ENCODE measurements at places on chromosomes 2 and 18. TPM values are rescaled to one million over a fixed set of nuclear protein-coding genes. Genes with fewer than 3 reads are reported as not detected.
A peak's percentile ranks its signal among the peaks of the same experiment; 100 is the strongest.

DNA sequence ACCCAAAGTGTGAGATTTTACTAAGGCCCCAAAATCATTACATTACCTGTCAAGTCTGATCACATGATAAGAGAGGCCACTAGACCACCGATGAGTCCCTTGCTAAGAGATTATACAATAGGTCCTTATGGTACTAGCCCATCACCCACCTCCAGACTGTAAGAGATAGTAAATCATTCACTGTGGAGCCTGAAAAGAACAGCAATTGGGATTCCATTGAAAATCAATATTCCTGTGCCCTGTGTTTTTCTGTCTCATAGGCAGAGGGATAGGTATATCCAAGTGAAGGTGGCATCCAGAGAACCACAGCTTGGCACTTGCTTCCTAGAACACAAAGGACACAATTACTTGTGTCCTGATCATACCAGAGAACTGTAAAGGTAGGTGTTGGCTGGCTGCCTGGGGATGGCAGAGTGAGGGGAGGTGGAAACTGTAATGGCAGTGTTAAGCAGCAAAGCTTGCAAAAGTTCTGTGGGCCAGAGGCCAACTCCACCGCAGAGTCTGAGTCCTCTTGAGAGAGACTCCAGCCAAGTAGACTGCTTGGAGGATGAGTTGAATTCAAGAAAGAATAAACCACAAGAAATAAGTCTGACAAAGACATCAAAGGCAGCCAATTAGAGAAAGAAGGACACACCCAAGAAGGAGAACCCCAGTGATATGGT is 102.0 kb upstream of the PIEZO2 start:
- no peaks in the 10 kb centered on the region for H3K27me3 ChIP-seq
- H3K27ac ChIP-seq = no peak overlapping the region
- H3K36me3 ChIP-seq = no peaks in the 10 kb centered on the region
- no peaks in the 10 kb centered on the region for H3K4me1 ChIP-seq
- no peak for DNase-seq
- no peak overlapping the region for H3K4me3 ChIP-seq

GRCh38 chr18:51007790-51008139 is 22.2 kb upstream of the SMAD4 start:
- H3K27ac ChIP-seq = no peak overlapping the region
- no peaks in the 10 kb centered on the region for H3K36me3 ChIP-seq
- DNase-seq = no peak
- H3K4me3 ChIP-seq = no peak overlapping the region

DNA sequence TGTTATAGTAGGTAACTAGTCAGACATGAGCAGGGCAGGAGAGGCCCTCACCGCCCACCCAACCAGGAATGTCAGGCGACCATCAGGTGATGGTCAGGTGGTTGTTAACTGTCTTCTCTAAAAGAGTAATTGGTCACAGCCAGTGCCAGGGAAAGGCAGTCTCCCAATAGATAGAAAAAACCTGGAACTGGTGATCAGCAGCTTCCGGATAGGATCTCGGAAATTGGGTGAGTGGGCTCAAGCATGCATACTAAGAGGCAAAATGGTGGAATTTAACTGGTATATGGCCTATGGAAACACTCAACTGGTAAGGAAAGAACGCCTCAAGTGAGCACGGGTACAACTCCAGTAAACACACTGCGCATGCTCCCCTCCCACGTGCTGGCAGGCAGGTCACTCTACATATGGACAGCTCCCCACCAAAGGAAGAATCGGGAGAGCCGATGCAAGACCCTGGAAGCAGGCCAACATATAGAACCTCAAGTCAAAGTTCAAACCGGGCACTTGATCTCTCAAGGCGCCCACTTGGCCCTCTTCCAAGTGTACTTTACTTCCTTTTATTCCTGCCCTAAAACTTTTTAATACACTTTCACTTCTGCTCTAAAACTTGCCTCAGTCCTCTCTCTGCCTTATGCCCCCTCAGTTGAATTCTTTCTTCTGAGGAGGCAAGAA is 43.5 kb upstream of the TMEM131 start:
- H3K27ac ChIP-seq = no peak overlapping the region
- no peaks in the 10 kb centered on the region for H3K27me3 ChIP-seq
- H3K36me3 ChIP-seq = no peaks in the 10 kb centered on the region
- no peaks in the 10 kb centered on the region for H3K4me1 ChIP-seq
- no peak for DNase-seq

GRCh38 chr2:82279367-82279766 is 1974.8 kb upstream of the LRRTM1 start:
- no peaks in the 10 kb centered on the region for H3K4me1 ChIP-seq
- H3K27me3 ChIP-seq = no peaks in the 10 kb centered on the region
- no peaks in the 10 kb centered on the region for H3K36me3 ChIP-seq

The UBR3 gene
- 8.5 TPM for polyA plus RNA-seq

The ABI2 gene
- 30.3 TPM for polyA plus RNA-seq

The C18orf32 gene
- polyA plus RNA-seq = 99.9 TPM

DNA sequence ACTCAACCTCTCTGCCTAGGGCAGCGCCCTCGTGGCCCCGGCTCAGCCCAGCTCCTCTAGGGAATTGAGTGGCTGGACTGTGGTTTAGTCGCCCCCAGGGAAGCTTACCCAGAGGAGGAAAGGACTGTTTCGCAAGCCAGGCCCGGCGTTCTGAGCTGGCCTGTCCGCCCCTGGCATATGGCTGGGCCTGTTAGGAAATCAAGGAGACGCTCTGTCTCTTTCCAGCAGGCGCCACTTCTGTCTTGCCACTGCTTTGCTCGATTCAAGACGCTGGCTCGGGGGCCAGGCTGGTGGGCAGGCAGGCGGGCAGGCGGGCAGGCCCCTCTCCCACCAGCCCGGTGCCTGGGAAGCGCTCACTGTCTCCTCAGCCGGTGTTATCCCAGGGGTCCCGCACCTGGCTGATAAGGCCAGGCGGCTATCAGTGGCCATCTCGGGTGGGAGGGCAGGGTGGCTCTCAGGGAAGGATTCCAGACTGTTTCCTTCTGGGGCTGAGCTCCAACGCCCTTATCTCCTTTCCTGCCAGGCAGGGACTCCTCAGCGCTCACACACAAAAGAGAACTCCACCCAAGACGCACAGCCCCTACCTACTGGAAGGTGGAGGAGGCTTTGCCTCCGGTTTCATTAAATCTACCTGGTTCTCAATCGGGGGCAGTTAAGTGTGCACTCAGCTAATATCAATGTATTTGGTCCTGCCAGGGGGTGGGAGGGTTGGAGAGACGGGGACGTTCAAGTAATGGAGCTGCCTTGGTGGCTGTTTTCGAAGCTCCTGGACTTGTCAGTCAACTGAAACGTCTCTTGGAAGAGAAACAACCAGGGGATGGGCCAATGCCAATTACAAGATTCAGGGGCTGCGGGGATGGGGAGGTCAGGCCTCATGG is 109.1 kb downstream of the SMAD7 start:
- no peaks in the 10 kb centered on the region for H3K36me3 ChIP-seq
- H3K27ac ChIP-seq = peak overlapping the region; percentile 87
- H3K27me3 ChIP-seq = no peaks in the 10 kb centered on the region
- peaks cover 83% of the 10 kb centered on the region for H3K4me1 ChIP-seq
- peak; percentile 46 for DNase-seq

The ANKRD30B gene
- not detected for polyA plus RNA-seq

The SNED1 gene
- 0.90 TPM for polyA plus RNA-seq

The PECR gene
- 24.4 TPM for polyA plus RNA-seq

- no peak overlapping the region for H3K27ac ChIP-seq
- no peaks in the 10 kb centered on the region for H3K36me3 ChIP-seq
- DNase-seq = no peak
- peak overlapping the region; percentile 15 for H3K4me3 ChIP-seq
- H3K4me1 ChIP-seq = peaks cover 40% of the 10 kb centered on the region
- H3K27me3 ChIP-seq = no peaks in the 10 kb centered on the region
Observed at GRCh38 chr2:84924173-84925106, 19.0 kb downstream of the TMSB10 start.

DNA sequence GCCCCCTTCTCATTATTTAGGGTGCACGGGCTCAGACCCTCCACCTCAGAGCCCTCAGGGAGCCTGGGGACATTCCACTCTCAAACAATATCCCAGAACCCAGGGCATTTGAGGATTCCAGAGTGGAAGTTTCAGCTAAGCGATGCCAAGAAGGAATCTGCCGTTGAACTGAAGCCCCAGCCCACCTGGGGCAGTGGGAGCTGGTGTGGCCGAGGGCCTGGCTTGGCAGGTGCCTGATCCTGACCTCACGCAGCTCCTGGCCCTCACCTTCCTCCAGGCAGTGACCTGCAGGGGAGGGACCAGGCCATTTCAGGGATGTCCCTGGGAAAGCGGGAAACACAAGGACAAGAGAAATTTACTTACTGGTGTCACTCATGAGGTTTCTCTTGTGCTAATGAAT is 58.2 kb downstream of the ACKR3 start:
- no peaks in the 10 kb centered on the region for H3K27me3 ChIP-seq
- DNase-seq = no peak
- H3K4me3 ChIP-seq = no peak overlapping the region
- H3K27ac ChIP-seq = no peak overlapping the region
- no peaks in the 10 kb centered on the region for H3K4me1 ChIP-seq

- H3K4me3 ChIP-seq = no peak overlapping the region
- no peaks in the 10 kb centered on the region for H3K36me3 ChIP-seq
- H3K27ac ChIP-seq = no peak overlapping the region
- DNase-seq = no peak
- no peaks in the 10 kb centered on the region for H3K4me1 ChIP-seq
Observed at GRCh38 chr2:5908071-5908470, 215.9 kb downstream of the SOX11 start.

- no peak overlapping the region for H3K27ac ChIP-seq
- H3K4me3 ChIP-seq = no peak overlapping the region
- no peak for DNase-seq
- H3K36me3 ChIP-seq = no peaks in the 10 kb centered on the region
- H3K27me3 ChIP-seq = no peaks in the 10 kb centered on the region
- no peaks in the 10 kb centered on the region for H3K4me1 ChIP-seq
Observed at GRCh38 chr2:120820263-120820952, 84.7 kb downstream of the GLI2 start.

The AQP12B gene
- not detected for polyA plus RNA-seq

The CDH7 gene
- not detected for polyA plus RNA-seq

The EFR3B gene
- 0.16 TPM for polyA plus RNA-seq

- no peak overlapping the region for H3K4me3 ChIP-seq
- H3K27ac ChIP-seq = no peak overlapping the region
- DNase-seq = no peak
- peaks cover 9% of the 10 kb centered on the region for H3K36me3 ChIP-seq
Observed at GRCh38 chr18:36025025-36025424, 42.3 kb downstream of the RPRD1A start.

DNA sequence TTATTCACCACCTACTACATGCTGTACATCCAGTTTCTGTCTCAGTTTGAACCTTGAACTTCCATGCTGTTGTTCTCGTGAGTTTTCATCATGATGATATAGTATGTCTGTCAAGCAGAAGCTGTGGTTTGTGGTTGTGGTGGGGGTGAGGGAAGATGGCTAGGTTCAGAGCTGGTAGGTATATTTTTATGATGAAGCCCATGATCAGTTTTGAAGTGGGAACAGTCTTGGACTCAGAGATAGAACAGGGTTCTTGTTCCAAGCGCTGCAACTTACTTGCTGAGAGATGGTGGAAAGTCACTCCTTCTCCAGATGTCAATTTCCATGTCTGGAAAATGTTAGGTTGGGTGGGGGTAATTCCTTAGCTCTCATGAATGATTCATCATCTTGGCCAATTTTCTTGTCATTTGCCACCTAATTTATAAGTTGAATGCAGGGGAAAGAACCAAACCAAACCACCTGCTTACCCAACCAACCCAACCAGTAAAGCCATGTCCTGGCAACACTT is 21.6 kb downstream of the PMAIP1 start:
- no peaks in the 10 kb centered on the region for H3K36me3 ChIP-seq
- H3K4me3 ChIP-seq = no peak overlapping the region
- H3K27ac ChIP-seq = no peak overlapping the region
- H3K4me1 ChIP-seq = peaks cover 6% of the 10 kb centered on the region
- DNase-seq = peak; percentile 33
